Nucleus accumbens (tissue), 56 donors: ENCODE measurements at places on chromosomes 7 and 10.

- no peak for DNase-seq
Measured at GRCh38 chr10:20281579-20281978, 465.3 kb downstream of the PLXDC2 start.

GRCh38 chr10:34008656-34009055 is 674.2 kb upstream of the NRP1 start:
- DNase-seq = no peak

GRCh38 chr10:4453950-4454349 is 372.1 kb upstream of the AKR1E2 start:
- DNase-seq = no peak

DNA sequence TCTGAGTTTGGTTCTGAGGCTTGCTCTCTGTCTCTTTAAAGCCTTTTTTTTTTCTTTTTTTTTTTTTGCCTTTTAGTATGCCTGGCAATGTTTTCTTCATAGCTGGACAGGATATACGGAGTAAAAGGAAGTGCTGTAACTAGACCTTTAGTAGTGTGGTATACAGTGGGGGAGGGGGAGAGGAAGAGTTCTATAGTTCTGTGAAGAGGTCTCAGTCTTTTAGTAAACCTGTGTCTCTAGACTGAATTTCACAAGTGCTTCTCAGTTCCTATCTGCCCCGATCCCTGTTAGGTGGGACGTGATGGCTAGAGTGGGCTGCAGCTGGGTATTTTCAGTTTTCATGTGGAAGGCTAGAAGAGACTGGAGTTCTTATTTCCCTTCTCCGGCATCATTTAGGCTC is 3.1 kb upstream of the ABCC2 start:
- DNase-seq = no peak

- DNase-seq = no peak
Measured at GRCh38 chr7:99786726-99787335, 2.8 kb upstream of the CYP3A4 start.

DNA sequence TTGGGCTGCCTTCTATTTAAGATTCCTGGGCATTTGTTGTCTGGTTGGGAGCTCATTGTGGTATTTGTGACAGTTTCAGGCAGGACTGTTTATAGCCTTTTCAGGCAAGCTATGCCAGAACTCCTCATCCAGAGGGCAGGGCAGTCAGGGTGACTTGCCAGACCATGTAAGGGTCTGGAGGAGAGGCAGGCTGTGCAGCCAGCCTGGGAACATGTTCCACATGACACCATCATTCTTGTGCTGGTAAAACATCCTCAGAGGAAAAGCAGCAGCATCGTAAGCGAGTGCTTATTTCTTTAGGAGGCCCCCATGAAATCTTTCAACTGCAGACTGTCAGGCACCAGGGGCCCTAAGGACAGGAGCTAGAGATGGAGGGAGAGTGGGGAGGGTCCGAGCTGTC is 44.0 kb upstream of the SORBS1 start:
- DNase-seq = no peak

- DNase-seq = no peak
Measured at GRCh38 chr7:93203496-93203895, 22.8 kb downstream of the HEPACAM2 start.

GRCh38 chr7:93889261-93889660 is 1.3 kb downstream of the TFPI2 start:
- DNase-seq = no peak

GRCh38 chr10:74827694-74828093 is 1.3 kb downstream of the KAT6B start:
- no peak for DNase-seq

DNA sequence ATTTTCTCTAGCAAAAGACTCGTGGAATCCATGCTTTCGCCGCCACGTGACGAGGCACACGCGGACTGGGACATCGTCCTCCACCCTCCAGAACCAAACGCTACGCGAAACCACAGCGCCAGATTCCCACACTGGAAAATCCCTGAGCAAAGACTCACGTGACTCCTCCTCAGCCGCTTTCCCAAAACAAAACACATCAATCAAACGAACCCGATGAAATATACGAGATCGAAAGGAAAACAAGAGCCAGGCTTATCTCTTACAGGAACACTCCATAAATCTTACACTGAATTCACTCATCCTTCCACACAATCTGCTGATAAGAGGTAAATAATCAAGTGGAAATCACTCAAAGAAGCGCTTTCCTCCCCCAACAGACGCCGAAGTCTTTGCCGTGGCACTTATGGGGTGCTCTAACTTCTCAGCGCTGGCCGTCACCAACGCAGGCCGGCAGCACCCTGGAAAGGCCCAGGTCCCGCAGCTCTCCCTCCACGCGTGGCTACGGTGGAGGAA is 23.8 kb downstream of the DIP2C start:
- no peak for DNase-seq

- no peak for DNase-seq
Measured at GRCh38 chr10:58217612-58218011, 50.1 kb downstream of the IPMK start.

DNA sequence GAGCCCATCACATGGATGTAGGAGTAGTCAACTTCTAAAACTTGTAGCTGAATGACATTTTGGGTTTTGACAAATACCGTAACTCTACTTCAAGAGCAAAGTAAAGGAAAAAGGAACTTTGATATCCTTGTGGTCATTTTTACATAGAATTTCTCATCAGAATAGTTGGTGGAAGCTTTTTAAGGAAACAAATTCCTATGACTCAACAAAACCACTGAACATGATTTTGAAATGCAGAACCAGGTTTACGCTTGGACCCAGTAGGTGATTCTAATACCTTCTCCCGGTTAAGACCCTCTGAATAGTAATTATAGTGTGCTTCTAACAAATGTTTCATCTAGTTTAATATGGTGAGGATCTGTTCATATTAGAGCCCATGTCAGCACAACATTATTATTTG is 307.8 kb downstream of the GPR37 start:
- DNase-seq = no peak

DNA sequence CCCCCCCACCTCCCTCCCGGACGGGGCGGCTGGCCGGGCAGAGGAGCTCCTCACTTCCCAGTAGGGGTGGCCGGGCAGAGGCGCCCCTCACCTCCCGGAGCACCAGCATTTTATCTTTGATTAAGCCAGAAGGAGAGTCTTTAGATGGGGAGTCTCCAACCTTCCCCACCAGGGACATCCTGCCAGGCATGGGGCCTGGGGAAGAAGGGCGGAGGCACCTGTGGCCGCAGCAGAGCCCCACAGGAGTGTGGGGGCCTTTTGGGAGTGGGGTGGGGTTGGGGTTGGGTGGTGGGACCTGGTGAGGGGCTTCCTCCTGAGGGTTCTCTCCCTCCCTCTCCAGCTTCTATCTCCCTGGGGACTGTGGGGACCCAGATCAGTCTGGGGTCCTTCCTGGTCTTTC is 18.2 kb downstream of the ZNF783 start:
- DNase-seq = no peak

GRCh38 chr7:157717211-157718174 is 380.7 kb downstream of the DNAJB6 start:
- DNase-seq = no peak

DNA sequence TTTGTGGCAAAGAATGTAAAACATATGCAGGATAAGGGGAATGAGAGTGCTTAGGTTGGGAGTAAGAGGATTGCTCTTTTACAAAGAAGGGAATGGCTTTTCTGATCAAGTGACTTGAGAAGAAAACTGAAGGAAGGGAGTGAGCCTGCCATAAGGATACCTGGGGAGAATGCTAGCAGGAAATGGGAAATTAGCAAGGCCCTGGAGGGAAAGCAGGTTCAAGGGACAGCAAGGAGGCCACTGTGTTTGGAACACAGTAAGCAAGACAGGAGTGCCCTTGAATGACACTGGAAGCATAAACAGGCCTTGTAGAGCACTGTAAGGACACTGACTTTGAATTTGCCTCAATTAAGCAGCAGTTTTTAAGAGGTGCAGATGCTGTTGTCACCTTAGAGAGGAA is 1069.9 kb downstream of the DNAJB9 start:
- DNase-seq = no peak

GRCh38 chr7:79453558-79454360 is at the start of gene MAGI2:
Gene MAGI2 (minus strand): TSS chr7:79453667. CDS start chr7:79453320, 347 bp downstream.
- peak; percentile 86 for DNase-seq

DNA sequence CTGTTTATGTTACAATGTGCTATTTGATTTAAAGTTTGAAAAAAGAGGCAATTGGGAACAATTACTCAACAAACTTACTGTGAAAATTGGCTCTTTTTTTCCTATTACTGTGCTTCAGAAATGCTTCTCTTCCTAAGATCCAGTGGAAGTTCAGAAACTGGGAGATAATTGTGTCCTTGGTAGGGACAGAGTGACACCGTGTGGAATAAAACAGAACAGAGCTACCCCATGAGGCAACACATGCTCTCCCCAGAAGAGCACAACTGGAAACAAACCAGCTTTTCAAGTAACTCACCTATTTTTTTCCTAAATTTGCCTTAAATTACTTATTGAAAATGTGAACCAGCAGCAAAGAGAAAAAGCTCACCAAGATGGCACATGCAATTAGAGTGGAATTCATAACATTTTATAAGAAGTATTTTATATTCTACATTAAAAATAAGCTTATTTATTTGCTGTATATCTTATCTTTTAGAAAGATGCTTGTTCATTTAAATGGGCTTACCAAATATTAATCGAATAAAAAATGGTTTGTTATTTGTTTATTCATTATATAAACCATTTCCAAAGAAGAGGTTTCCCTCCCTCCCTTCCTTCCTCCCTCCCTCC is 346.1 kb upstream of the ANKRD30A start:
- no peak for DNase-seq

DNA sequence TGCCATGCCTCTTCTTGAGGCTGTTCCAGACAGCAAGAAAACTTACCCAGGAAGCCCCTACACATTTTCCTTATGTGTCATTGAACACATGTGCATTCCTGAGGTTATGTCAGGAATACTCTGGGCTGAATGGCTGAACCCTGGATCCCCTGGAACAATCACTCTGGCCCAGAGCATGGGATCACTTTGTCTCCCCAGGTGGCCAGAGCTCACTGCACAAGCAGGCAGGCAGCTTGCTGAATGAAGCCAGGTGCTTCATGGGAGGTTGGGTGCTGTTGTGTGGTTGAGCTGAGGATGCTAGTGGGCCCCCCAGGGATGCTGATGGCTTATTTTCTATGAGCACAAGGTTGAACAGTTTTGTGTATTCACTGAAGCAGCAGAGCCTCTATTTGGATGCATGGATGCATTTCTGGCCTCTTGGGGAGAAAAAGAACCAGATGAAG is 54.7 kb upstream of the NPTX2 start:
- DNase-seq = no peak

DNA sequence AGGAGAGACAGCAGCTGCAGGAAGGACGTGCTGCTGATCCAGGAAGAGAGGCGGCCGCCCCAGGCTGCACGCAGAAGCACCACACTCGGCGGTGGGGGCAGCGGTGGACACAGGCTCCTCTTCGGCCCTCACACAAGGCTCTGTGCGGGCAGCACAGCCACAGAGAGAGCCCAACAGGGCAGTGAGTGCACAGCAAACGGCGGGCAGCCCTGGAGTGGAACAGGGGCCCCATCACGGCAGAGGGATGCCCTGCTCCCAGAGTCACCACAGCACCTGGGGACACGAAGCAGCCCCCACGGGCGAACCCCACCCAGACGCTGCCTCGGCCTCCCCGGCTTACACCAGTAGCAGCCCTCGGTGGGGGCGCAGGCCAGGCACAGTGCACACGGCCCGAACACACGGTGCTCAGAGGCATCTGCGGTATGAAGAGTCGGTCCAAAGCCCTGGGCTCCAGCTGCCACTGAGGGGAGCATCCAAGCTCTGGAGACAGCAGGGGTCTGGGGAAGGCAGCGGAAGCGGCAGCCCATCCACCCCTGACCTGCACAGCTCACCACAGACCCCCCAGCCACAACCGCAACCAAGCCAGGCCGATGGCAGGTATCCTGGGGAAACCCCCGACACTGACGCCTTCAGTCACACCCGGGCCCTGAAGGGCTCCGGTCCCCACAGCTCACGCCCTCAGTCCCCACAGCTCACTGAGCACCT is 16.8 kb downstream of the NUDT1 start:
- DNase-seq = no peak

DNA sequence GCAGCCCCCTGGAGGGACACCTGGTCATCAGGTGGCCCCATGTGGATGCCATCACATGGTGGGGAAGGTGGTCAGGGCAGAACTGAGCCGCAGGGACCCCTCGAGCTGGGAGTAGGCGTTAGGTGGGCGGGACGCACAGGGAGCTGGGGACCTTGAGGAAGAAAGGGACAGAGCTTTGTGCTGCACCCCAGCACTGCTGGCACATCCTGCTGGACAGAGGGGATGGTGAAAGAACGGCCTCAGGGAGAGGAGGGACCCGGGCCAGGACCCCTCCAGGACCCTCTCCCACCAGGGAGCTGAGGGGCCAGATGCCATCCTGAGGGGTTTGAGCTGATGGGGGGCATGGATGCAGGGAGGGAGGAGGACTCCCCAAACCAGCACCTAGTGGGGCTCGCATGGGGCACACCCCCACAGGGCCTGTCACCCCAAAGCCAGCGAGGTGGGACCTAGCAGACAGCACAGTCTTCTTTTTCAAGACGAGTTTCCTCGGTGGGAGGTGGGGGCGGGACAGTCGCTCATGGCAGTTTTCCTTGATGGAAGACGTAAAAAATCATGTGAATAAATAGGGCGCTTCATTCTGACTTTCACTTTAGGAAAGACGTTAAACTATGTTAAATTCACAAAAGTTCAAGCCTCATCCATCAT is 43.3 kb downstream of the STK32C start:
- no peak for DNase-seq

- DNase-seq = no peak
Measured at GRCh38 chr10:56722912-56723311, 361.9 kb upstream of the ZWINT start.

- no peak for DNase-seq
Measured at GRCh38 chr7:116173051-116174028, 37.0 kb upstream of the TES start.

GRCh38 chr10:98664329-98665042 is 217.8 kb upstream of the HPS1 start:
- no peak for DNase-seq

GRCh38 chr10:47144525-47144924 is 155.5 kb upstream of the GDF10 start:
- DNase-seq = no peak

- no peak for DNase-seq
Measured at GRCh38 chr7:149377386-149377785, 83.5 kb downstream of the ZNF777 start.

GRCh38 chr7:150931199-150931869 is 46.8 kb downstream of the KCNH2 start:
- DNase-seq = no peak

GRCh38 chr10:51215951-51216834 is 141.9 kb downstream of the PRKG1 start:
- DNase-seq = no peak

GRCh38 chr7:4067874-4068273 is 614.2 kb upstream of the FOXK1 start:
- no peak for DNase-seq

DNA sequence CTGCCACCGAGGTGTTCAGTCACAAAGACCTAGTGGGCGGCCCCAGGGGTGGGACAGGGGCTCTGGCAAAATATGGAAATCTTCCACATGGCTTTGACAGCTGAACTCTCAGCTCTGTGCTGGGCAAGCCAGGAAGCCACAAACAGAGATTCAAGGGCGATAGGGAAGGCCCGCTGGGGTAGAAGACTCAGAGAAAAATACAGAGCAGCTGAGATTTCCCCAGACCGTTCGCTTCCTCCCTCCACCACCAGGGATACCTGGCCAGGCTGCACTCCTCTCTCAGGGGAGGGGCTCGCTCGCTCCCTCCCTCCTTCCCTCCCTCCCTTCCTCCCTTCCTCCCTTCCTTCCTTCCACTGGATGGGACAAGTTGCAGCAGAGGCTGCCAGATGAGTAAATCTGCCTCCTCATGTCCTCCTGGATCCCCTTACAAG is 260.5 kb downstream of the PRPF18 start:
- no peak for DNase-seq

GRCh38 chr7:151062111-151062398 is 2.7 kb downstream of the SLC4A2 start:
- no peak for DNase-seq

- DNase-seq = peak; percentile 72
Measured at GRCh38 chr7:36207451-36208291, 54.6 kb downstream of the EEPD1 start.
